Fibroblast of skin of back (primary cell): ENCODE measurements at places on chromosomes 11 and 22.

- DNase-seq: no peak
These were observed 54.2 kb upstream of the GRAMD1B start for GRCh38 chr11:123375832-123376231.

DNA sequence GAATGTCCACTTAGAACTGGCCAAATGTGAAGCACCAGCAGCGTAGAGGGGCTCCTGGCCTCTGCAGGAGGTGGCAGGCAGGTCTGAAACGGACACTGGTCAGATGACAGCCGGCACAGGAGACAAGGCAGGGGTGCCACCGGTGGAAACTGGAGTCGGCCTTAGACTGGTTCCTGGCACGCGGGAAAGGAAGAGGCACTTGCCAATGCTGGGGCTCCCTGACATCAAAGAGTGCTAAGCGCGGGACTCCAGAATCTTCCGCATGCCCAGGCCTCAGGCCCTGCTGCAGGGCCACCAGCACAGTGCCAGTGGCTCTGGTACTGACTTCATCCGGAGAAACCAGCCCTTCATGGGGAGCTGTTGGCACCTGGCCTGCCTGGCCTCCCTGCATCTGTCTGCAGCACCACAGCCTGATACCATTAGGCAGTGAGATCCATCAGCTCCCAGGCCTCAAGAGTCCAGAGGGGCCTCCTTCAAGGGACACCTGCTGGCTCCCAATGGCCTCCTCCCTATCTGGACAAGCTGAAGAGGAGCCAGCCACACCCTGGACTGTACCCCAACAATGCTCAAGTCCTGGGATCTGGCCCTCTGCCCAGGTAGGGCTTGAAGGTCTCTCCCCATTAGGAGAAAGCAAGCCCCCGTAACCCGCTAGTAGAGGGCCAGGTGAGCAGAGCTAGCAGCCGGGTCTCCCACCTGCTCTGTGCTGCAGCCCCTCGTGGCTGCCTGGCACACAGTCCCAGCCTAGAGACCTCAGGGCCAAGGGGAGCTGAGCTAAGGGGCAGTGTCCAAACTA is 29.7 kb upstream of the GNB1L start:
- DNase-seq: no peak

DNA sequence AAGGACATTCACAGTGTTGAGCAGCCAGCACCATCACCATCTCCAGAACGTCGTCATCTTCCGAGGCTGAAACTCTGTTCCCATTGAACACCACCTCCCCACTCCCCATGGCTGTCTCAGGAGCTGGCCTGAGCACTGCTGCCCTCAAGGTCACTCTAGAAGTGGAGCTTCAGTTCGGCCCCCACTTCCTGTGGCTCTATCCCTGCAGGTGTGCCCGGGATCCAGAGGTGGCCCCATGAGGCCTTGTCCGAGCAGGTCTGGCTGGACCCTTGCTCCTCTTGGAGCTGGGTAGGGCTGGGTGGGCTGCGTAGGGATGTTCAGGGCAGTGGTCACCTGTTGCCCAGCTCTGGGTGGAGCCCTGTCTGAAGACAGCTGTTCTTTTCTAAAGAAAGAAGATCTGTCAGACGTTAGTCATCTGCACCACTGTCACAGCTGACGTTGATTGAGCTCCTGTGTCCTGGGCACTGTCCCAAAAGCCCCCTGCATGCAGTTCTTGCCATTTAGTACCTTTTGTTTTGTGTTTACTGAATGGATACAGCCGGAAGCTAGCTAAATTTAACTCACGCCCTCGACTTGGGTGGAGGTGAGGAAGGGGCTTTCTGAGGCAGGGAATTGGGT is 75.5 kb upstream of the CLDN5 start:
- DNase-seq: no peak

DNA sequence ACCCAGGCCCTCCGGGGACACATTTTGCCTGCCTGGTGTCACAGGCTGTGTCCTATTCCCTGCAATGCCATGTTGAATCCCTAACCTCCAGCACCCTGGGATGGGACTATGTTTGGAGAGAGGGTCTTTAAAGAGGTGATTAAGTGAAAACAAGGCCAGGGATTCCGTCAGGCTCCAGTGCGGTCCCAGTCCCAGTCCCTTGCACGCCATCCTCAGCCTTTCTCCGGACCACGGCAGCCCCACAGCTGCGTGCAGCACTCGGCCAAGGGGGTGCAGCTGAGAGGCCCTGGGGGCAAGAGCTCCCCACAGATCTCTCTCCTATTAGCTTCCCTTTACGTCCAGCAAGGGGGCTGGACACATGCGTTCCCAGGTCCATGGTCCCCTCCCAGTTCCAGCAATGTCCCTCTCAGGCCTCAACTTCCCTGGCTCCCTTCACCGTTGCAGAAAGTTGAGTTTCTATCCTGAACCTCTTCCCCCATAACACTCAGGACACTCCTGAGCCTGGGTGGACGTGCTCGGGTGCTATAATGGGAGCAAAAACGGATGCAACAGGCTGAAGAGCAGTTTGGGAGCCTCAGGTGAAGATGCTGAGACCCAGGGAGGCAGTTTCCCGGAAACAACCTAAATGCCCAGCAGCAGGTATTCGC is 1422.7 kb downstream of the BRD1 start:
- no peak for DNase-seq

DNA sequence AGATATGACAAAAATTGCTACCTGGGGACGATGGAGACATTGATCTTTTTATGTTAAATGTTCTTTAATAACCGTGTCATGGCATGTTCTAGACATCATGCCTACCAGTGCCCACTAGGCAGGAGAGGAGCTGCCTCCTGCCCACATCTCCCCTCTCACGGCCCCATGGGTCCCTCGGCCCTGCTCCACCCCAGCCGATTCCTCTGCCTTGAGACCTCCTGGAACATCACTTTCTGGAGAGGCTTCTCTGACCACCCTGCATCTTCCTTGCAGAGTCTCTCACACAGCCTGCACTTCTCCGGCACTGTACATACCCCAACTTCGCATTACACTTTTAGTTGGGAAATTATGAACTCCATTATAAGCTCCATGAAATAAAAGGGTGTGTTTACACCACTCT is 16.8 kb downstream of the EFCAB6 start:
- no peak for DNase-seq

GRCh38 chr11:121595717-121596161 is 143.0 kb upstream of the SORL1-AS1 start:
- DNase-seq: peak; percentile 99

DNA sequence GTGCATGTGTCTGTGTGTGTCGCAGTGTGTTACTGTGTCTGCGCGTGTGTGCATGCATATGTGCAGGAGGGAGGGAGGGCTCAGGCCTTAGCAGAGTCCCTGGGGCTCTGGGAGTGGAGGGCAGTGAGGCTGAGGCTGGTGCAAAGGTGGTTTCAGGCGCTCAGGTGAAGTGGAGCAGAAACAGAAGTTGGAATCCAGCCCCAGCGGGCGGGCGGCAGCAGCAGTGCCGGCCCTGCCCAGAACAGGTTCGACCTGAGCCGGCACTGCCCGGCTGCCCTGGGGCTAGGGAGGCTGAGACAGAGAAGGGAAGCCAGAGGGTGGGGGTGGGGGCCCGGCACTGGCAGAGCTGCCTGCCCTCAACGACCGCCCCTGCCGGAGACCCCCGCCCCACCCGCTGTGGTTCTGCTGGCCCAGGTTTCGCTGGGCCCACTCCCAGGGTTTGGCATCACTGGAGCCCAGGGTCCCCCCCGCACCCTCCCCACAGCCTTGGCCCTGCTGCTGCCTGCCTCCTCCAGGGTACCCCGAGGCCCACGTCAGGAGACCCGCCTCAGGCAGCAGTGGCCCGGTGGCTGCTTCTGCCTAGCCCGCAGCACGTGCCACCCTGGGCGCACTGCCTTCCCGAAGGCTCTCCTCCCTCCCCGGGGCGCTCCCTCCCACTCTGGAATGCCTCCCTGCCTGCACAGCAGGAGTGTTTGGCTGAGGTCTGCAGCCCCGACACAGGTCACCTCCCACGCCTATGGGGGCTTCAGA is 13.3 kb downstream of the ASCL2 start:
- no peak for DNase-seq

DNA sequence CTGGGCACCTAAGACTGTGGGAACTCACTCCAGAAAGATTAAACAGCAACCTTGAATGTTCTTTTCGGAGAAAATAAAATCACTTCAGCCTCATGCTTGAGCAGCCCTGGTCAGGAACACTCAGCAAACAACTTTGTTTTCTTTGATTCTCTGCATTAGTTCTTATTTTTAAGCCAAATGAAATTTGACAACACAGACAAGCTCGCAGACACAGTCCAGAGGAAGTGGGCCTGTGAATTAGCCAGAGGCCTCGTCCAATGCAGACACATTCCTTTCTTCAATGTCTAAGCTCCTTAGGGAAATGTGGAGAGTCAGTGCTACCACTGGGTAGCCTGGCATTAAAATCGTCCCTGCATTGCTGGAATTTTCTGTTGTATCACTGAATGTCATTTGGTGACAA is 62.9 kb upstream of the CSNK2A3 start:
- DNase-seq: peak; percentile 89

- no peak for DNase-seq
These were observed 197.6 kb upstream of the BLID start for GRCh38 chr11:122313581-122313980.

- peak; percentile 28 for DNase-seq
These were observed 6.2 kb downstream of the LRRC74B start for GRCh38 chr22:21051831-21052400.

DNA sequence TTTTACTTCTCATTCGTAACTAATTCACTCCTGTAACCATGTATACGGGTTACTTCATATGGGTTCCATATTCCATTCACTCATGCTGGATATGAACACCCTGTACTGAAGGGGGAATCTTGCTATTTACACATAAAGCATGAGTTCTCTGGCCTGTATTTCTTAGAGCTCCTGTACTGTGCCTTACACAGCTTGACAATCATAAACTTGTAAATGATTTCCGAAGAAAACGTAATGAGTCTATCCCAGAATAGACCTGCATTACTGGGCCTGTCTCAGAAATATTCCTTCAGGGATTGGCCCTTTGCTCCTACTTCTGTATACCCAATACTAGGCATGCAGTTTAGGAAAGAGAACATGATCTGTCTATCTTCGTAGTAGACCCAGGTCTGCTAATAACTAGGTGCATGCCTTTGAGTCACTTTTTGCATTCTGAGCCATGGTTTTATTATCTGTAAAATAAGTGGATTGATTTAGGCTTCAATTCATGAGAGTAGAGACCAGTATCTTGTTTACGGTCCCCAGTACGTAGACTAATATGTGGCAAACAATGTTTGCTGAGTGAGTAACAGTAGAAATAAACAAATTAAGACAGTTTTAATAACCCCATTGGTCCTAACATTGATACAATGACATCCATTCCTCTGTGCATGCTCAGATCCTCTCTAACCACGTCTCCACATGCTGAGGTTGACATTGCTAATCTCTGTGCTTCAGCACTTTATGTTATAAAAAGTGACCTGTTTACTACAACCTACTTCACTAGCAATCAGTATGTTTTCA is 1.2 kb downstream of the CCDC34 start:
- DNase-seq: no peak

DNA sequence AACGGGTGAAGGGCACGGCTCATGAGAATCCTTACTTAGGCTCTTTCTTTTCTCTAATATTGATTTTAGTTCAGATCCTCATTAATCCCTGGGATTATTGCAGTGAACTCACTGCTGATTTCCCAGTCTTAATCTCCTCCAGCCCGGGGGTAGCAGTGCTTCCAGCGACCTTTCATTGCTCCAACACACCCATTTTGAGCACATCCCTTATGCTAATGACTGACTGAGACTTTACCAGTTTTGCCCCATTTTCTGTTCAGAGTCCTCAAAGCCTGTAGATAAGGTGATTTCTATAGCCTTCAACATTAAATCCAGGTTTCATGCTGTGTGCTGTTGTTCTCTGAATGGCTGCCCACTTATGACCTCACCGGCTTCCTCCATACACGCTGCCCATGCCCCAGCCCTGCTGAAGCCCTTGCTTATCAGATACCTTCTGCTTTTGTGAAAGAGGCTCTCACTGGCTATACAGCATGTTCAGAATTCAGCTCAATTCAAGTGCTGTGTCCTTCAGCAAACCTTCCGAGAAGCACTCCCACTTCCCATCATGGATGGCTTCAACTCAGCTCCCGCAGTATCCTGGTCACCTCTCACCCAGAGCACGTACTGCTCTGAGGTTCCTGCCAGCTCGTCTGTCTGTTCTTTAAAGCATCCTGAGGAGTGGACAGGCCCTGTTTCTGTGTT is 49.0 kb downstream of the PPFIA1 start:
- DNase-seq: no peak

GRCh38 chr11:24408202-24408601 is 88.7 kb upstream of the LUZP2 start:
- no peak for DNase-seq

DNA sequence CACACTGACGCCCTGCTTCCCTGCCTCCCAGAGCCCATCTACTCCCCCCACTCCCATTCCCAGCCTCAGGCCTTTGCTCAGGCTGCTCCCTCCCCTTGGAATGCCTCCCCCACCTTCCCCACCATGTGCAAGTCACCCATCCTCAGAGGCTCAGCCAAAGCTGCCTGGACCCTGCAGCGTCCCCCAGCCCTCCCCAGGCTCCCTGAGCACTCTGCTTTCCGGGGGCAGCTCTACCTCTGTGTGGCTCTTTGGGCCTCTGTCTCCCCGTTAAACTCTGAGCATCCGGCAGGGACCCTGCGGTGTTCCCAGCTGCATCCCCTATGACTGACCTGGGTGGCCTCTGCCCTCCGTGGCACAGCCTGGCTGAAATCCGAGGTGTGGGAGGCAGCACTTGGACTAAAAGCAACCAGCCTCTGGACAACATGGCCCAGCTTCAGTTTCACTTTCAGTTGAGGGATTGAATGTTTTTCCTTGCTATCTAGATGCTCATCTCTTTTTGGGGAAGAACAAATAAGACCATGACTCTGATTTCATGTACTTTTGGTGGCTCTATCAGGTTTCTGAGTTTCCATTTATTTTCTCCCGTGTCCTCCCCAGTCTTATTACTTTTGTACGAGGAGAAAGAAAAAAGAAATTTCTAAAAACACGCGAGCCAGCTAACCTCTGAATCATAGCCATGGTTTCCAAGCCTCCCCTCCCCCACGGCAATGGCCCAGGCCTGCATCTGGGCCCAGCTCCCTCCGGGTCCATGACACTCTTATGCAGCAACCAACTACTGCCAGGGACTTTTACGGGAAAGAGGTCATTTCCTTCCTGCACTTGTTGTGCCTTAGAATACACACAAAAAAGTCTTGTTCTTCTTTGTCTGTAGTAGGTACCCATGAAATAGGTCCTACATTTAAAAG is 3.8 kb downstream of the APOL3 start:
- peak; percentile 69 for DNase-seq

DNA sequence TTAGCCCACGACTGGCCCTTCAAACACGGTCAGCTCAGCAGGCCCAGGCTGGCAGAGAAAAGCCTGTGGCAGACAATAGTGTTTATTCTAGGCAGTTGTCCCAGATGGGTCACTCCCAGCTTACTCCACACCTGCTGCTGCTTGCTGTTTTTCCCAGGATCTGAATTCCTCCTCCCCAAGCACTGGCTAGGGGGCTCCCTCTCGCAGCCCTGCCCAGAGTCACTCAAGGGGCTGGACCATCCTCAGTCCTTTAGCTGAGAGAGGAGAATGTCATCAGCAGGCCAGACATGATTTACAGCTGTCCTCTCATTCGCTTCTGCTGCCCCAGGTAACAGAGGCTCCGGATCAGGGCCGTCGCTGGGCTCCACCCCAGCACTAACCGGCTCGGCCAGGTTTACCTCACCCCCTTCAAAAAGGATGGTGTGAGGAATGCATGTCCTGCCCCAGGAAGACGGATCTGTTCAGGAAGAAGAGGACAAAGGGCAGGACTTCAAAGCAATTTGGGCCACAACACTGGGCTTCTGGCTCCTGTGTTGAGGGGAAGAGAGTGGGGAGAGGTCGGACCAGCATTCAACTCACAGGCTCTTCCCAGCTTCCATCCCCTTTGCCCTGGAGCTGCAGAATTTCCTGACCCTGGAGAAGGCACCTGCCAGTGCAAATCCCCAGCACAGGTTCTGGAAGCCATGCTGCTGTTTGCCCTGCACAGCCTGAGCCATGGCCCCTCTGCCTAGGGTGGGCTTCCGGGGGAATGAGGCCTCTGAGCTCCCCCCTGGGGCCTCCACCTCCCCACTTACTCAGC is 59.7 kb upstream of the BARX2 start:
- DNase-seq: no peak
